ENCODE measurements at places on chromosomes 16 and 17. TPM values are rescaled to one million over a fixed set of nuclear protein-coding genes. Genes with fewer than 3 reads are reported as not detected.

The TRAF7 gene
- total RNA-seq: 70.1 TPM

The SLC6A2 gene
- total RNA-seq: 0.08 TPM

The TAC4 gene
- total RNA-seq: not detected

The HSD17B1 gene
- 9.4 TPM for total RNA-seq

The RHBDL1 gene
- 9.8 TPM for total RNA-seq

The ZNF629 gene
- total RNA-seq: 9.9 TPM

The ARL5C gene
- not detected for total RNA-seq

The ANKFN1 gene
- not detected for total RNA-seq

The ZSCAN10 gene
- not detected for total RNA-seq

All from hair follicular keratinocyte (primary cell).